ENCODE measurements at places on chromosomes 3 and 15.

- DNase-seq: no peak
Measured at GRCh38 chr3:16719426-16719825, 114.2 kb upstream of the DAZL start.

DNA sequence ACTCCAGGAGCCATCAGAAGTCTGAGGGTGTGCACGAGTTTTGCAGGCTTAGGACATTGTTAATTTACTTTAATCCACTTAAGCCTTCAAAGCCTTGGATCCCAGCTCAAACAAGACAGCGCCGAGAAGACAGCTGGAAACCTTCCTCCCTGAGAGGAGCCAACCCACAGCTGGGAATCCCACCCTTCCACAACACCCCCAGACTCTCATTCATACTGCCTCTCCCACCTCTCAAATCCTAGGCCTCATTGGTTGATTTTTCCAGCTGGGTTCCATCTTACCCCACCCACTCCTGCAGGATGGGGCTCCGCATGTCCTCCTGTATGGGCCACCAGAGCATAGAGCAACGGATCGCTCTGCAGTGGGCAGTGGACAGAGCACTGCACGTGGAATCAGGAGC, 80.4 kb downstream of the SEMA5B start:
- no peak for DNase-seq

DNA sequence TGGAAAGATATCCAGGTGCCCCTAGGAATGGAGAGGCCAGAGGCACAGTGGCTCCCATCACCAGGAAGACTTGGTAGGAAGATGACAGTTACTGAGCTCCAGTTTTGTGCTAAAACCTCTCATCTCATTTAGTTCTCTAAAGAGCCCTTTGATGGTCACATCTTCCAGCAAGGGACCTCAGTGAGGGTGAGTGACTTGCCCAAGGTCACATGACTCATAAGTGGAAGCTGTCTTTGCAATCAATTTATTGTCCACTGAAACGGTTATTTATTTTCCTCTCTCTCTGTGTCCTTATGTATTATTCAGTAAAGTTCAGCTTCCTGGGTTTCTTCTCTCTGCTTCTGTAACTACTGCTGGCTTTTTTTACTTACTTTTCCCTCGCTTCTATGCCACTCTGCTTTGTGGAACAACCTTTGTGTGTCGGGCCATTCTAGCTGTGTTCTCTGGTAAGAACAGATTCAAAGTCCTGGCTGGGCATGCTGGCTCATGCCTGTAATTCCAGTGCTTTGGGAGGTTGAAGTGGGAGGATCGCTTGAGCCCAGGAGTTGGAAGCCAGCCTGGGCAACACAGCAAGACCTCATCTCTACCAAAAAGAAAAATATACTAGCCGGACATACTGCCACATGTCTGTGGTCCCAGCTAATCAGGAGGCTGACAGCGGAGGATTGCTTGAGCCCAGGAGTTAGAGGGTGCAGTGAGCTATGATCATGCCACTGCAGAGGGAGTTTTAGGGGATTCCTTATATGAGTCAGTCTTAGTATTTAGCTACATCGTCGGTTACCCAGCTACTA, 55.9 kb downstream of the PDIA5 start:
- no peak for DNase-seq

DNA sequence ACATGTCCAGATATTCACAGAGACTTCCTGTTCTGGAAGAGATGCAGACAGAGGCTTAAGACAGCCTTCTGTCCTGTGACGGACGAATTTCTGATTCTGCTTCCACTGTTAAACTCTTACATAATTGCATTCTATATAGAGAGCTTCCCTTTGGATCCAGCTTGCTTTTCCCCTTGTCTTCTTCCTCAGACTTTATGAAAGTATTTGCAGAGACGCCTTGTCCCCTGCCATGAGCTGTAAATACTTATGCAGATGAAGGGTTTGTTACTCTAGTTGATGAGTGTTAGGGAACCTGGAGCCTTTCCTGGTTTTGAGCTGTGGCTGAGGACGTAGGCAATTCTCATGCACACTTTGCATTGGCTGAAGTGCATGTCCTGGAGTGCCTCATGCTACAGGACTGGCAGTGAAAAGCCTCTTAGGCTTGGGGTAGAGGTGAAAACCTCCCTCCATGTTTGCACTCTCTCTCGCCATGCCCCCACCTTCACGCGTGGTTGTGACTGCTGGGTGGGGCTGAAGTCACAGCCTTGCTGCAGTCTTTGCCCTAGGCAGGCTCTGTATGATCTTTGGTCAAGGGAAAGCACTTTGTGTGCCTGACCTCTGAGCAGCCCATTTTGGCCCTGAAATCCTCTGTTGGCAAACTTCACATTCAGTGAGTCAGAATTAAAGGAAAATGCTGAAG, 286.6 kb downstream of the PTPRG start:
- DNase-seq: no peak

GRCh38 chr3:72022027-72022426, 237.1 kb upstream of the PROK2 start:
- no peak for DNase-seq

GRCh38 chr3:21979706-21980105, 228.7 kb upstream of the ZNF385D start:
- peak; percentile 88 for DNase-seq

GRCh38 chr3:122430371-122430770, 14.5 kb upstream of the WDR5B start:
- no peak for DNase-seq

DNA sequence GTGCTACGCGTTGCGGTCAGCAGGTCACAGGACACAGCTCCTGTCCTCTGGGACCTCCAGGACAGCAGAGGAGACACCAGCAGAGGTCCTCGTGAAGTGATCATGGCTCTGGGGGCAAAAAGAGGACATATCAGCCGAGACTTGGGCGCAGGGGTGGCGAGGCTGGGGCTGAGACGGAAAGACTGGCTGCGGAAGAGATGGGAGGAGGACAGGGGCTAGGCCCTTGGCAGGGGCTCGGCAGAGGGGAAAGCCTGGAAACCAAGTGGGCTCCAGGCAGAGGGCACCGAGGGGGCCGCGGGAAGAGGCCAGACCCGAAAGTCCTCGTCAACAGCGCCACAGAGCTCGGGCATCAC, 4.9 kb upstream of the CFAP100 start:
- DNase-seq: no peak

GRCh38 chr3:140360332-140360731, 317.5 kb upstream of the TRIM42 start:
- no peak for DNase-seq

DNA sequence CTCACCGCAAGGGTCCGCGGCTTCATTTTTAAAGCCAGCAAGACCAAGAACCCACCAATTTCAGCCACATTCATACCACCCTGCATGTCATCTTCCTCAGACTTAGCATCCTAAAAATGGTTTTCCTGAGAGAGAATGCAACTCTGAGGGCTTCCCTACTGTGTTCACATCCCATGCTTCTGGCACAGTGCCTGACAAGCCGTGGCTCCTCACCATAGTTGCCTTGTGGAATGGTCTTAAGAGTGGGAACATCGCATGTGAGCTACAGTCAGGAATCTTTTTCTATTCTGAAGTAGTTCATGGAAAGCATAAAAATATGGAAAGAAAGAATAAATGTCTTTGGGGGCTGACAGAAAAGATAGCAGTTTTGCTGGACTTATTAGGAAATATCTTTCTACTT, 120.3 kb downstream of the RAP2B start:
- DNase-seq: no peak

DNA sequence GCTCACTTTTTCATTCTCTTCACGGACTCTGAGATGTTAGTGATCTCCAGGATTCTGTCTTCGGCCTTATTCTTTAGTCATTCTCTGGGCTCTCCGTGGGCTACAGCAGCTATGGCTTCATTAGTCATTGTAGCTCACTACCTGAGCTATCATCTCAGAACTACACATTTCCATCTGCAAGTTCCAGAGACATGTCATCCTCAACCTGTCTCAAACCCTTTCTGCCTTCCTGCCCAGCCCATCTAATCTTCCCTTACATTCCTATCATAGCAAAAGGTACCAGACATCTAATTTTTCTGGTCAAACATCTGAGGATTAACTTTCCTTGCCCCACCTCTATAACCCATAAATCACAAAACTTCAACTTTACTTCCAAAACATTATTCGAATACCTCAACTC, 13.2 kb downstream of the TSPAN3 start:
- DNase-seq: no peak

DNA sequence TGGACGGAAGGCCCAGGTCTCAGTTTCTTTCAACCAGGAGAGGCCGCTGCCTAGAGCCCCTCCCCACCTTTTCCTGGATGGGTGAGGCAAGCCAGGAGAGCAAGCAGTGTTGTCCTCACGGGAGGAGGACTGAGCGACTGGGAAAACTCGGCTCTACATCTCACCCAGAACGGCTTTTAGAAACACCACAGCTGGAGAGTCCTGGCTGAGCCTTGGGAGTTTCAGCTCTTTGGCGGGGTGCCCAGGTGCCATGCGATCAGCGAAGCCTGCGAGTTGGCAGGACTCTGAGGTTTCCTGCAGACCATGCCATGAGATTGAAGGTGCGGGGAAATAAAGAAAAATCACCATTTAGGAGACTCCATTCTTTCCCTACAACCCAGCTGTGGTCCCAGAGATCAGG, 26.0 kb downstream of the PPCDC start:
- no peak for DNase-seq

DNA sequence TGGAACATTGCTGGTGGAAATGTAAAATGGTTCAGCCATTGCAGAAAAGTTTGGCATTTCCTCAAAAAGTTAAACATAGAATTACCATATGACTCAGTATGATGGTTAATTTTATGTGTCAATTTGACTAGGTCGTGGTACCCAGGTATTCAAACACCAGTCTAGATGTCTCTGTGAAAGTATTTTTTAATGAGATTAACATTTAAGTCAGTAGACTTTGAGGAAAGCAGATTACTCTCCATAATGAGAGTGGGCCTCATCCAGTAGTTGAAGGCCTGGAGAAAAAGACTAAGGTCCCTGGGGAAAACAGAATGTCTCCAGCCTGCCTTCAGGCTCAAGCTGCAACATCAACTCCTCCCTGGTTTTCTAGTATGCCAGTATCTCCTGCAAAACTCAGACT, 42.3 kb upstream of the TMEM87A start:
- DNase-seq: no peak

GRCh38 chr15:31108836-31109235, 7.3 kb upstream of the TRPM1 start:
- DNase-seq: peak; percentile 20

DNA sequence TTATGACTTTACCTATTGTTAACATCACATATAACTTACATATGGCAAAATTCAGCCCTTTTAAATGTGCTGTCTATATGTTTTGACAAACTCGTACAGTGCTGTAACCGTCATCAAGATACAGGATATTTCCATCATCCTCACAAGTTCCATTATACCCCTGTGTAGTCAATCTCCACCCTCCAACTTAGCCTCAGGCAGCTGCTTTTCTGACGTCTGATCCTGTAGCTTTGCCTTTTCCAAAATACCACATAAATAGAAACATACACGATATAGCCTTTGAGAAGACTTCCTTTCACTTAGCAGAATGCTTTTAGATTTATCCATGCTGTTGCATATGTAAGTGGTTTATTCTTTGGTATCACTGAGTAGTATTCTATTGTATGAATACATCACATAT, 47.1 kb downstream of the SLC12A1 start:
- no peak for DNase-seq

DNA sequence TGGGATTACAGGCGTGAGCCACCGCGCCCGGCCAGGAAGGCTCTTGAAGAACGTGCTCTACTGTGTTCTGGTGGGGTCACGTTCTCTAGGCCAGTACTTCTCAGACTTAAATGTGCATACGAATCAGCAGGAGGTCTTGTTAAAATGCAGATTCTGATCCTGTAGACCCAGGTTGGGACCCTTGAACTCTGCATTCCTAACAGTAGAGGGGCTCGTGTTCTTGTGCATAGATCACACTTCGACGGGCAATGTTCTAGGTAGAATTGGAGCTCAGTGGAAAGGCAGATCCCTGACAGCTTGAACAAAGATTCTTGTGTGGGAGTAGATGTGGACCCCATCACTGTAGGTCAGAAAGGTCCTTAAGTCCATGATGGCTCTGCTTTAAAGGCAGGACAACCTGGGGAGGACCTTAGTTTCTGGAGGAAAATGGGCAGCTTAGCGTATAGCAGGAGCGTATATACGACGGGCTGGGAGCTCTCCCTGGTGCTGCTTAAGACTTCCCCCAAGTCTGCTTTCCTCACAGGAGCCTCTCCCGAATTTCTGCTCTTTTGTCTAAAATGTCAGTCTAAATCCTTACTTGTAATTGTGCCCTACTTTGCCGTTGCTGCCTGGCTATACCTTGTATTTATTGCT, 16.9 kb upstream of the FAM81A start:
- peak; percentile 12 for DNase-seq

DNA sequence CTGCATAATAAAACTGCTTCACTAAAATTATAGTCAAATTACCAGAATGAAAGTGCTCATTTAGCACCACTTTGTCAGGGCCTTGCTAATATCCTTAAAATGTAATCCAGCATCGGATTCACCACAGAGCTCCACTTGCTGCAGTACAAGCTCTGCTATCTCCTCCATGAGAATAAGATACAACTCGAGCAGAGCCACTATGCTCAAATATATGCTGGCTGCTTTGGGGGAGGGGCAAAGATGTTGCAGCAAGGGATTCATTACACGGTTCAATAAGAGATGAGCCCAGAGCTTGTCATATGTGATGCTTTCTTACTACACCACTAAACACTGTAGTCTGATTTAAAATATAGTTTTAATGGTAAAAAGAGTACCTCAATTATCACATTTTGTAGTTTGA, 72.2 kb downstream of the DLG1 start:
- DNase-seq: no peak

- no peak for DNase-seq
Measured at GRCh38 chr3:189460511-189460910, 170.7 kb upstream of the TP63 start.

DNA sequence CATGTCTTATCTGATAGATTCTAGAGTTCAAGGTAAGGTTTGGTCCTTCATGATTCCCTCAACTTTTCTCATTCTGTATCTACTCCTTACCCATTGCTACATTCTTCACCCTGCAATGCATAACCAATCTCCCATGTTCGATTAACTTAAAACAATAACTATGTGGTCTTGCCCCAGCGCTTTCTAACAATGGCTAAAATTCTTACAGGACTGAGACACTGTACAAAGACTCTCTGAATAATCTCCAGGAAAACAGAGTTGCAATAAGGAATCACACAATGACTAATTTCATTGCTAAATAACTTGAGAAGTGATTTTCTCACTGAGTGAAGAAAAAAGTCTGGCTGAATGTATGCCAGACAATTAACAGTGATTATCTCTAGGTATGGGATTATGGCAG, 69.6 kb upstream of the FAM174B start:
- no peak for DNase-seq

GRCh38 chr3:108420926-108421325, 89.5 kb downstream of the MYH15 start:
- DNase-seq: peak; percentile 97

DNA sequence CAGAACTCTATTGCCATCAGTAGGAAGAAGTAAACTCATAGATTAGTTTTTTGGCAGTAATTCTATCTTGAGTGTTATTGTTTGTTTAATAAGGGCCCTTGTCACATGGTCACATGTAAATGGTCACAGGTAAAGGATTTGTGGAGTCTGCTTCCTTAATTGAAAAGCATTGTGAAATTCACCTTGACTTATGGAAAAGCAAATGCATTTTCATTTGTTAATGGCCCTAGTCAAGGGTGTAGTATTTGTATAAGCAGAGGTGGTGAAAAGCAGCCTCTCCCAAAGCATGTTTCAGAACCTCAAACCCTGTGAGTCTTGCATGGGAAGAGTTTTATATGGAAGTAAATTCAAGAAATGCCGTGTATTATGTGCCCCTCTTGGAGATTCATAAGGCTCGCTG, 197.5 kb upstream of the NR2E3 start:
- DNase-seq: no peak

Measured in HT1080 (cell line).